ENCODE measurements at places on chromosomes 11 and 22.

DNA sequence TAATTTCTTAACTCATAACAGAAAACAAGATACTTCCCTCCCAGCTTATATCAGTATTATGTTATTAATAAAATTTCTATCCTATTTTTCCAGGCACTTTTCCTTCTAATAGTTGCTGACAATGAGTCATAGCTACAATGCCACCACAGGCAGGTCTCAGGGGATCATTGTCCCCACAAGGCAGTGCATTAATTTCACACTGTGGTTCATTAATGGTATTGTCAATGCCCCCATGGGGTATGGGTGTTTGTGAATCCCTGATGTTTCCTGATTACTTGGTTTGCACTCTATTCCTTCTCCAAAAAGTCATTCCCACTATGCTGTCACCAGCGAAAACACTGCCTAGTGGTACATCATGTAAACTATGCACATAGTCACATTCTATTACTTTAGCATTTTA lies 345.5 kb upstream of the CTSC start:
- no peak for DNase-seq

GRCh38 chr11:16001899-16002426 lies 354.4 kb downstream of the SOX6 start:
- DNase-seq: no peak

- no peak for DNase-seq
Observed at GRCh38 chr11:86990031-86990430, 34.8 kb upstream of the FZD4 start.

- no peak for DNase-seq
Observed at GRCh38 chr11:69053546-69054396, 5.0 kb downstream of the TPCN2 start.

DNA sequence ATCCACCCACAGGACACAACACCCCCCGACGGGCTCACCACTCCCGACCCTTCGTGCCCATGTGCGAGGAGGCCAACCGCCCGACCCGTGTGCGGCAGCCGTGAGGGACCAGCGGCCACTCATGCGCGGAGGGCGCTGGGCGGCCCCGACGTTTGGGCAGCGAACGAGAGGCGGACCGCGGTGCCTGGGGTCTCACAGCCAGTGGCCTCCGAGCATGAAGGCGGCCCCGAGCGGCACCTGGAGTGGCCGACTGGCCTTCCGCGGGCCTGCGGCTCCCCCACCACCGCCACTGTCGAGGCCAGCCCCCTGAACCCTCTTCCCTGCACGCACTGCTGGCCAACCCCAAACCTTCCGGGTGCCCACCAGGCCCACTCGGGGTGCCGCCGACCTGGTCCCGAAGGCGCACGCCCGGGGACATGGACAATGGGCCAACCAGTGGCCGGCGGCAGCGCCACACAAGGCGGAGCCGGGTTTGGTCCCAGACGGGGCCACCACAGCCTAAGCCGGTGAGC lies 4274.9 kb upstream of the OR11H1 start:
- no peak for DNase-seq

GRCh38 chr11:69546735-69547370 lies 65.4 kb downstream of the LINC01488 start:
- DNase-seq: no peak

GRCh38 chr11:45100339-45100738 lies 46.1 kb upstream of the PRDM11 start:
- DNase-seq: no peak

DNA sequence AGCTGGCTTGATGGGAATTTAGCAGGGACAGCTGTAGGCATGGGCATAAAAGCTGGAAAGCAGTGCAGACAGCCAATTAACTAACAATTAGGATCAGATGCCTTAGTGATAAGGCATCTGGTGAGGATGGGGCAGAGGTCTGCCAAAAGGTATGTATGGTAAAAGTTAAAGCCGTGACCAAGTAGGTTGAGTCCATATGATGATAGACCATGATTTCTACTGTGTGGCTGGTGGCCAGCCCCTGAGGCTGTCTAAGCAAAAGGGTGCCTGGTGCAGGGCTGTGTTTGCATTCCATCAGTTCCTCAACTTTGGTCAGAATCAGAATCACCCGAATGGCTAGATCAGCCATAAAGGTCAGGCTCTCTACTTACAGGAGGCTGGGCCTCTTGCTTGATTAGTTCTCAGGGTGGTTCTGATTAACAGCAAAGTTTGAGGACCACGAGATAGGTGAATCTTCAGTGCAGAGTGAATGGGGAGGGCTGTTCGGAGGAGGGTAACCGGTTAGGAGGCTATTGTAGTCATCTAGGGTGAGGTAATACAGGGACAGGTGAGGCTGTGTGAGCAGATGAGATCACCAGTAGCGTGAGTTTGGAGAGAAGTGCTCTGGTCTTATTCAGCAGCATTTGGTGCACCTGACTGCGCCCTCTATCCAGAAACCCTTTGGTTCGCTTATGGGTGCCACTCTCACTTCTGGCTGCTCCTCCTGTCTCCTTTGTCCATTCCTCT lies 27.2 kb downstream of the PPFIBP2 start:
- DNase-seq: no peak

DNA sequence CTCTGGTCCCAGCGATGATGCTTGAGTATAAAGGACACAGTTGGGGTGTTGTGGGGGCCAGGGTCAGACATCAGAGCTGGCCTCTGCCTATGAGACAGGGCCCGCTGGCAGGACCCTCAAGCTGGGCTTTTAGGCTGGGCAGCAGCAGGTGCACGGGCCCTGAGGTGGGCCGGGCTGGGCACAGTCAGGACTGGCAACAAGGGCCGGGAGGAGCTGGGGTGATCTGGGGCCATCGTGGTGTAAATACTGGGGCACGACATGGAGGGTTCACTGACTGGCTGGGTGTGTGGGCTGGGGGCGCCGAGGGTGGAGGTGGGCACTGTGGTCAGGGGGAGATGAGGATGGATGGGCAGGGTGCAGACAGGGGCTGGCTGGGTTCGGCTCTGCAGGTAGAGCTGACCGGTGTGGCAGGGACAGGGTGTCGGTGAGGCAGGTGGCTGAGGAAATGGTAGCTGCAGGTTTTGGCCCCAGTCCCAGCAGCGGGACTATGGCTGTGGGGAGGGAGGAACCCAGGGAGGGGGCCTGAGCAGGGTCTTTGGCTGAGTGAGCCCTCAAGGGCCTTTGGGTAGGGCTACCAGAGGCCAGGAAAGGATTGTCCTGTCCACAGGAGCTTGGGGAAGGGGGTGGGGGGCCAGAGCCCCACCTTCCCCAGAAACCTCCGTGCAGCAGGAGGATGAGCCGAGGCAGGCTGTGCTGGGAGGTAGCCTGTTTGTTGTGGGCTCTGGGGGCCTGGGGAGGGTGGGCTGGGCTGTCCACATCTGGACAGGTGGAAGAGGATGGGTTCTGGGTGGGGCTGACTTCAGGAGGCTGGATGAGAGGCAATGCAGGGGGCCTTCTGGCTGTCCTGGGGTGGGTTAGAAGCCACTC lies 81.4 kb downstream of the KCNQ1 start:
- no peak for DNase-seq

- no peak for DNase-seq
Observed at GRCh38 chr11:45410391-45411227, 124.5 kb upstream of the SYT13 start.

- DNase-seq: no peak
Observed at GRCh38 chr11:117852309-117852708, 24.1 kb downstream of the FXYD6 start.

DNA sequence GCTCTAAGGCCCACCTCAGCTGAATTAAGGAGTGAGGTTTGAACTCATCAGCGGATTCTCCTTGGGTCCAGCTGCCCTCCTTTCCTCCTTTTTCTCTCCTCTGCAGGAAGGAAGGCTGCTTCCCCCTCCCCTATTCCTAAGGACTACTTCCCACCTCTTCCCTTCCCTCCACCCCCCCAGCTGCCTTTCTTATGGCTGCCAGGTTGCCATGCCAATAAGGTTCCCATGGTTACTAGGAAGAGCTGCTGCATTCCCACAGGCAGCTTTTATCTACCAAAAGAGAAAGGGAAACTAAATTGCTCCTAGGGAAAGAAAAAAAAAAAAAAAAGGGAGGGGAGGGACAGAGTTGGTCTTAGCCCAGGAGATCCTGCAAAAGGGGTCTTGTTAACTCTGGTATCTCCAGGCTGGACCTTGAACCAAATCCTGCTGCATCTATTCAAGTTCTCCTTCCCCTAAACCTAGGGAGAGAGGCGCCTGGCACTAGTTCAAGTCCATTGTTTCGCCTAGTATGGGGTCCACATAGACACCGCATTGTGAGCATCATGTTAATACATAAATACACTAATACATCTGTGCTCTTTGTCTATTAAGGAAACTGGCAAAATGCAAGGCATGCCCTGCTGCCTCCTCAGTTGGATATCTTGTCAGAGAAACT lies 21.2 kb upstream of the FEZ1 start:
- peak; percentile 36 for DNase-seq

DNA sequence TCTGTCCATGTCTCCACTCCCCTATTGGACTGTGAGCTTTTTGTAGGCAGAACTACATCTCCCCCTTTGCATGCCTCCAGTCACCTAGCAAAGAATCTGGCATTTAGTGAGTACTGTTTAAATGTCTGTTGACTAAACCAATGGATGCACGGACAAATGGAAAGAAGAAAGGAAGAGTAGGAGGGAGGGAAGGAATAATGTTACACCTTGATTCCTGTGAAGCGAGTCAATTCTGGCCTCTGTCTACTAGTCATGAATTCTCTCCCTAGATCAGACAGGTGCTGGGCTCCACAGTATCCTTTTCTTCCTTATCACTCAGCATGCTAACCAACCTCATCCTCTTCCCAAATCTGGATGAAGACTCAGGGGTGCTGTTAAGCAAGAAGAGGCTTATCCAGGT lies 33.6 kb downstream of the GALNT18 start:
- no peak for DNase-seq

DNA sequence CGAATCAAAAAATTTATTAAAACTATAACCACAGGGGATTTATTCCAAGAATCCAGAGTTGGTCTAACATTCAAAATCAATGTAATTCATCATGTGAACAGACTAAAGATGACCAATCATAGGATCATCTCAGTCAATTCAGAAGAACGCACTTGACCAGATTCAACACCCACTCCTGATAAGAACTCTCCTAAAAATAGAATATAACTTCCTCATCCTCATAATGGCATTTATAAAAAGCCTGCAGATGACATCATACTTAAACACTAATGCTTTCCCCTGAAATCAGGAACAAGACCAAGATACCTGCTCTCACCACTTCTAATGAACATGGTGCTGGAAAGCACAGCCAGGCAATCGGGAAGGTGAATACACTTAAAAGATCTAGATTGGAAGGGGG lies 10.5 kb upstream of the MUC2 start:
- DNase-seq: no peak

GRCh38 chr11:110431051-110431672 lies 1.4 kb downstream of the FDX1 start:
- no peak for DNase-seq

DNA sequence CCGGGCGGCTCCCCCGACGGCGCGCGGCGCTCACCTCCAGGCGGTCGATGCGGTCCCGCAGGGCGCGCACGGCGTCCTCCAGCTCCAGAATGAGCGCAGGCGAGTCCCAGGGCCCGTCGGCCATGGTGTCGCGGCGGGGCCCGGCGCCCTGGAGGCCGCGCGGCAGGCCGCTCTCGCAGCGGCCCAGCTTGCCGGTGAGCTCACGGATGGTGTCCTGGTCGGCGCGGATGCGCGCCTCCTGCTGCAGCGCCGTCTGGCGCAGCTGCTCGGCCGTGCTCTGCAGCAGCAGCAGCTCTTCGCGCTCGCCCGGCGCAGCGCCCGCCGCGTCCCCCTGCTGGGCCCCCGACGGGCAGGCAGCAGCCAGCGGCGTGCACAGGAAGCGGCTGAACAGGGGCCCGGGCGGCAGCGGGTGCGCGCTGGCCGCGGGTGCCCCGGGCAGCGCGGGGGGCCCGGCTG lies 599 bp downstream of the NPTXR start:
- peak; percentile 43 for DNase-seq

DNA sequence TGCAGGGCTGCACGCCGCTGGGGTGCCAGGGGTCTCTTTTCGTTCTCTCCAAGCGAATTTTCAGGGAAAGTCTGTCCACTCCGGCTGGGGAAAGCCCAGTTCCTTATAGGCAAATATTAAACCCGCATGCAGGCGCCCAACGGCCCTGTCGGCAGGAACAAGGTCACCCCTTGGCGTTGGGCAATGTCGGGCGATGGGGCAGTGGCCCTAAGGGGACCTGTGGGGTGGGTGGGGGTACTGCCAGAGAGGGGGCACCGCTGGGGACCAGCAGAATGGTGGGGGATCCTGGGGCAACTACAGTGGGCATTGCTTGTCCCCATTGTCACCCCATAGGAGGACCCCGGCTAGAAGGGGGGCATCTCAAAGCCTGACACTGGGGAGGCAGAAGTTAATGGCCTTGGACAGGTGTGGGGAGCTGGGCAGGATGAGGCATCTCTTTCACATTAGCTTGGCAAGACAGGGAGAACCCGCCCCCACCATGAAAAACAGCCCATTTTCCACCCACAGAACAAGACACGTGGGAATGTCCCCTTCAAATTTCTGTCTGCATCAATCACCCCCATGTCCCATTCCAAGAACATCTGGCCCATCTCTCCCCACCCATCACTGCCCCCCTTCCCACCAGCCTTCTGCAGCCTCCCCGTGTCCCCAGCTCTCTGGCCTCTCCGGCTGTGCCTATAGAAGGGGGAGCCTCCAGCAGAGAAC lies 5.5 kb upstream of the IGF2 start:
- no peak for DNase-seq

GRCh38 chr11:114416441-114416961 lies 16.0 kb downstream of the RBM7 start:
- no peak for DNase-seq

- DNase-seq: no peak
Observed at GRCh38 chr11:126465573-126466188, 110.2 kb downstream of the ST3GAL4 start.

- no peak for DNase-seq
Observed at GRCh38 chr22:37498289-37498909, 12.2 kb upstream of the MFNG start.

DNA sequence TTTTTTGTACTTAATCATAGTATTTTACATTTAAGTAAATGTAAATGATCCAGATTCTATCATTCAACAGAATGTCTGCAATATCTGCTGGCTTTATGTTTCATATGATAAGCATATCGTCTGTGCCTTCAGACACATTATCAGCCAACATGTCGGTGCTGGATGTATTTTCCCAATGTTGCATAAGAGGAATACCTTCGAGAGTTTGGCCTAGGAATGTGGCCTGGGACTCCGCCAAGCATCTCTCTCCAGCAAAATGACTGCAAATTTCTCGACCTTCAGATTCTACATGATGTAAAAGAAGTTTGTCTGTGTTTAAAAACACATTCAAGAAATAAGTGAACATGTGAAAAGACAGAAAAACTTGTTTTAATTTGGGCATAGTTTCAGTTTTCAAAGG lies 6.9 kb downstream of the BDNF start:
- DNase-seq: no peak

DNA sequence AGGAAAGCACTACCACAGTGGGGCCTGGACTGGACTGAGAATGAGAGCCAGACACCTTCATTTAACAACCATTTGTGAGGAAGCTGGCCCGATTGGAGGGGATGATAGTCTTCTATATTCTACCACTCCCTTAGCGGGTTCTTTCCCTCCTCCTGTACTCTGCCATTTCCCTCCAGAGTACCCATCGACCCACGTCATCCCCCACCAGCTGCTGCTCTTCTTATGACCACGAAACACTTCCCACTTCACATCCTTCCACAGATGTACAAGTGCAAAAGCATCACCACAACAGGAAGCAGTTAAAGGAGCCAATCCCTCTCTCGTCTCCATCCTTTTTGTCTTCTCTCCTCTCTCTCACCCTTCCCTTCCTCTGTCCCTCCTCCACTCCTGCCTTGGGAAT lies 18.0 kb upstream of the UBASH3B start:
- no peak for DNase-seq

- peak; percentile 54 for DNase-seq
Observed at GRCh38 chr11:130831506-130831905, 84.8 kb downstream of the SNX19 start.
